Activated CD4-positive, alpha-beta T cell treated with anti-CD3 and anti-CD28 coated beads for 36 hours (primary cell): ENCODE measurements at places on chromosomes 1 and 21. TPM values are rescaled to one million over a fixed set of nuclear protein-coding genes. Genes with fewer than 3 reads are reported as not detected.

MYCL gene
- 0.11 TPM for total RNA-seq

PRELP gene
- not detected for total RNA-seq

CYB5RL gene
- 13.5 TPM for total RNA-seq

RNF186 gene
- not detected for total RNA-seq

- H3K27ac ChIP-seq = no peak overlapping the region
- peaks cover 3% of the 10 kb centered on the region for H3K36me3 ChIP-seq
- H3K4me3 ChIP-seq = peak overlapping the region; percentile 75
These were observed 650 bp downstream of the VANGL1 start for GRCh38 chr1:115642168-115643072.

GRCh38 chr1:215243345-215244054 lies 161.0 kb downstream of the KCNK2 start:
- no peak for DNase-seq
- no peaks in the 10 kb centered on the region for H3K4me1 ChIP-seq
- no peak overlapping the region for H3K27ac ChIP-seq

GRCh38 chr1:234931404-234931973 lies 197.1 kb downstream of the TOMM20 start:
- H3K4me1 ChIP-seq = peaks cover 66% of the 10 kb centered on the region
- no peak for DNase-seq
- H3K4me3 ChIP-seq = no peak overlapping the region
- no peak overlapping the region for H3K27ac ChIP-seq
- no peaks in the 10 kb centered on the region for H3K27me3 ChIP-seq
- H3K36me3 ChIP-seq = no peaks in the 10 kb centered on the region

DNA sequence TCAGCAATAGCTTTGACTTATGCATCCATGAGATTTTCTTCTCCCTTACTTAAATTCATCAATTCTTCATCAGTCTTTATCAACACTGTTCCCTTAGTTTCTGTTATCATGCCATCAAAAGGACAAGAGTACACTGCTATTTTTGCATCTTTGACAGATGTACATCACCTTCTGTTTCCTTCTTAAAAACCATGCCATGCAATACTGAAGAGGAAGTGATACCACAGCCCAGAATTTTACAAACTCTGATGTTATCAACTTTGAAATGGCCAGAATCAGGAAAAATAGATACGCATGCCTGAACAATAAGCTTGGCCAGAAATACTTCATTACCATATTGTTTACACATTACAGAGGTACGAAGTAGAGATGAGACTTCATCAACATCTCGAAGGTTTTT lies 21.1 kb downstream of the FMO5 start:
- no peak for DNase-seq
- no peak overlapping the region for H3K27ac ChIP-seq
- no peak overlapping the region for H3K4me3 ChIP-seq
- no peaks in the 10 kb centered on the region for H3K27me3 ChIP-seq

DNA sequence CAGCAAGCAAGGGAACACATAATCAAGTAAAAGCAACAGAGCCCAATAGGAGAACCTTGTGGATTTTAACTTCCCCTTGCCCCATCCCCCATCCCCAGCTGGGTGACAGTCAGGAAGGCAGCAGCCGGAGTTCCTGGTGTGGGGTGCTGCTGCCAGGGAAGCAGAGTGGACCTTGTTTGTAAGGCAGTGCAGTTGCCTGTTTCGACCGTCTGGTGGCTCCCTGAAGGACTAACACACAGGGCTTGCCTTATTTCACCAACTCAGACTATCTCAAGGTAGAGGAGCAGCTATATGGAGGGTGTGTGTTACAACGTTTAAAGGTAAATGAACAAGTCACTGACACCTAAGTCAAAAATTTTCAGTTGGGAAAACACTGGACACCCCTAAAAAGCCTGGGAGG lies 6.6 kb downstream of the KRTAP10-8 start:
- peaks cover 45% of the 10 kb centered on the region for H3K4me1 ChIP-seq
- H3K27me3 ChIP-seq = no peaks in the 10 kb centered on the region
- peak overlapping the region; percentile 90 for H3K27ac ChIP-seq
- DNase-seq = peak; percentile 27
- peaks cover 21% of the 10 kb centered on the region for H3K36me3 ChIP-seq

- H3K27ac ChIP-seq = no peak overlapping the region
- H3K27me3 ChIP-seq = peaks cover 51% of the 10 kb centered on the region
- no peak overlapping the region for H3K4me3 ChIP-seq
- DNase-seq = no peak
- H3K4me1 ChIP-seq = peaks cover 12% of the 10 kb centered on the region
These were observed 71.6 kb upstream of the CASZ1 start for GRCh38 chr1:10867914-10868598.

DNA sequence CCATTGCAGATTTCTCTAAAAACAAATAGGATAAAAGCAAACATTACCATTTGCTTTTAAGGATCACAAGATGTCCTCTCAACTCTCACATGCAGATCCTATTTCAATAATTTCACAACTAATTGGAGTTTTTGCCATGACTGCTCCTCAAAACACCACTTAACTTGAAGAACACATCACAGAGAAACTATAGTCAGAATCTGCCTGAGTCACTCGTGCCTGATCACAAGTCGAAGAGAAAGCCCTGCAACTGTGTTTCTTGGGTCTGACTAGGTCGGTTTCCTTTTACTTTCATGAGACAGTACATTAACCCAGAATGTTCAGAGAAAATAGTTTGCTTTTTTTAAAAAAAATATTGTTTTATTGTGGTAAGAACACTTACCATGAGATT lies 46.3 kb upstream of the SMYD2 start:
- H3K4me3 ChIP-seq = no peak overlapping the region
- no peaks in the 10 kb centered on the region for H3K36me3 ChIP-seq
- no peaks in the 10 kb centered on the region for H3K4me1 ChIP-seq
- no peak for DNase-seq
- H3K27ac ChIP-seq = no peak overlapping the region

GRCh38 chr21:34319585-34319984 lies 44.2 kb upstream of the KCNE2 start:
- H3K4me1 ChIP-seq = no peaks in the 10 kb centered on the region
- DNase-seq = no peak
- no peak overlapping the region for H3K4me3 ChIP-seq
- peaks cover 7% of the 10 kb centered on the region for H3K27me3 ChIP-seq
- H3K27ac ChIP-seq = no peak overlapping the region
- H3K36me3 ChIP-seq = no peaks in the 10 kb centered on the region

GRCh38 chr1:87400813-87401212 lies 72.1 kb downstream of the LMO4 start:
- no peaks in the 10 kb centered on the region for H3K36me3 ChIP-seq
- peaks cover 17% of the 10 kb centered on the region for H3K27me3 ChIP-seq
- H3K4me3 ChIP-seq = no peak overlapping the region
- no peak overlapping the region for H3K27ac ChIP-seq
- DNase-seq = no peak

DNA sequence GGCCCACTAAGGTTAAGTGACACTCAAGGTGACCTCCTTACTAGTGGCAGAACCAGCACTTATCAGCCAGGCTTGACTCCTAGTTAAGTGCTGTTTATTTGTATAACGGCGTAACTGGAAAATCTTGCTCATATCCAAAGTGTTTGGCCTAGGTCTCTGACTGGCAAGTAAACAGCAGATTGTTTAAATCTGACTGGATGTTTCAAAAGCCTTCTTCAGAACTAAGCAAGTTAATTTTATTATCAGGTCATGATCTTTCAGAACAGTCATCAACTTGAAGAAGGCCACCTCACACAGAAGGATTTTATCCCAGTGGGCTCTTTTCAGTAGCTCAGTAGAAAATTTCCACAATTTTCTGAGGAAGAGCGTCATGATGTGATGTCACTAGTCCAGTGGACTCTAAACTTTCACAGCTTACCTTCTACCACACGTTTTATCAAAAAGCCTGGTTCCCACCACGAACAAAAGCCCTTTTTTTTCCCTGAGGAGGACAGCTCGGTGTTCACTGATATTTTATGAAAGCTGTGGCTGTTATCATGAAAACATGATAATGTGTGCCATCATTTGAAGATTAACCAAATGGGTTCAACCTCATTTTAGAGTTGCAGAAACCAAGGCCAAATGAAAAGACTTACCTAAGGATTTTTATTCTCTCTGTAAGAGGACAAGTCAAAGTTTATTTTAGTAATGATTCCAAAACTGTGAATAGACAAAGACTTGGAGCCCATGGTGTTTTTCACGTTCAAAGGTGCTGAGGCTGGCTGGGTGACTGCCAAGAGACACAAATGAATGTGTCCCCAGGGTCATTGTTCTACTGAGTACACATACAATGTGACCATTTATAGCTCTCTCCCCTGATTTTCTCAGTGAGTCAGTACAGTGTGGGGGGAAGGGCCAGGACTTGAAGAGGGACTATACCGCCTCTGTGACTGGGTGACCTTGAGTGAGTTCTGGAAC lies 9.1 kb downstream of the SGIP1 start:
- no peaks in the 10 kb centered on the region for H3K4me1 ChIP-seq
- no peak overlapping the region for H3K27ac ChIP-seq
- peaks cover 4% of the 10 kb centered on the region for H3K27me3 ChIP-seq
- H3K36me3 ChIP-seq = no peaks in the 10 kb centered on the region
- no peak for DNase-seq
- no peak overlapping the region for H3K4me3 ChIP-seq
